ENCODE measurements at places on chromosomes 13 and 19. TPM values are rescaled to one million over a fixed set of nuclear protein-coding genes. Genes with fewer than 3 reads are reported as not detected.

The CD37 gene
- 3.1 TPM for total RNA-seq

GRCh38 chr13:70432276-70432805 lies 324.1 kb upstream of the KLHL1 start:
- DNase-seq, result no peak

DNA sequence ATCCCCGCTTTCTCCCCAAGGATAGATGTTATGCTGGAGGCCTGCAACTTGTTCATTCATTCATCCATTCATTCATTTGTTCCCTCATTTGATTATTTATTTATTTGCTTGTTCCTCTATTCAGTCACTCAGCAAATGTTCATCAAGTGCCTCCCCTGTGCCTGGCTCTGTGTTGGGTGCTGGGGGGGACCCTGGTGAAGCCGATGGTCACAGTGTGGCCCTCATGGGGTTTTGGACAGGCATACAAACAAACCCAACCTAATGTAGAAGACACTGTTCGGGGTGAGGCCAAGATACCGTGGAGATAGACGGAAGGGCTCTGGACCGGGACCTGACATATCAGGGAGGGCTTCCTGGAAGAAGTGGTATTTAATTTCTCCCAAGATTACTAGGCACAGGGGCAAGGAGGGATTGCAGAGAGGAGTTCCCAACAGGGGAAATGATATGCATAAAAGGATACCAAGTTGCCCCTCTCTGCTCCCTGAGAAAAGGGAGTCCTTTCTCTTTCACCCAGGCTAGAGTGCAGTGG lies 58.1 kb downstream of the ZNF536 start:
- DNase-seq, result no peak

The ARHGAP45 gene
- total RNA-seq, result 11.9 TPM

The PTGER1 gene
- total RNA-seq, result not detected

DNA sequence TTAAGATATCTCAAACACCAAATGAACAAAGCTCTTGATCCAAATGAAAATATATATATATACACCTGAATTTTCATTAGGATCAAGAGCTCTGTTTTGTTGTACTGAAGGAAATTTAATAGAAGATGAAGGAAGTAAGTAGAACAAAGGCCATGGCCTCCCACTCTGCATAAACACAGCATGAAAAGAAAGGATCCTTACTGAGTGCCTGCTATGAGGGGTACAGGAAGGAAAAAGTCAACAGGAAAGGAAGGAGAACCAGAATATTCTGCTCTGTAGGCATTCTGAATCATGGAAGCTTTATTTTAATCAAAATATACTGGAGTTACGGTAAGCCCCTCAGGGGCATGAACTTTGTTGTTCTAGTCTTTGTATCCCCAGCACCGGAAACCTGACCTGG lies 22.1 kb downstream of the TMTC4 start:
- no peak for DNase-seq

GRCh38 chr13:29905845-29906244 lies 55.4 kb upstream of the UBL3 start:
- no peak for DNase-seq

The FGF9 gene
- not detected for total RNA-seq

The BRME1 gene
- total RNA-seq, result 7.6 TPM

DNA sequence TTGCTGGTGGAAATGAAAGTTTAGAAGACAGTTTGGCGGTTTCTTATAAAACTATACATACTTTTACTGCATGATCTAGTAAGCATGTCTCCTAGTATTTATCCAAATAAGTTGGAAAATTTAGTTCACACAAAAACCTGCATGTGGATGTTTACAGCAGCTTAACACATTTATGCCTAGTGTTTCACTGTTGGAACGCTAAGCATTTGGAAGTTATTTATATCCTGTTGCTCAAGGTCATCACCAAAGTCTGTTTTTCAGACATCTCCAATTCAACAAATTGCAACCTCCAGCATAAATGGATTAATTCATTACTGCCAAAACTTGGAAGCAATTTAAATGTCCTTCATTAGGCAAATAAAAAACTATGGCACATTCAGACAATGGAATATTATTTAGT lies 461.8 kb downstream of the SUCLA2 start:
- no peak for DNase-seq

- DNase-seq, result no peak
Measured at GRCh38 chr19:11382898-11383705, 1.0 kb downstream of the EPOR start.

The TEX29 gene
- not detected for total RNA-seq

Measured in suprapubic skin (tissue), 4 donors.